ENCODE measurements at places on chromosomes 4 and X.

- DNase-seq, result no peak
Observed at GRCh38 chrX:38570396-38570795, 9.1 kb downstream of the TSPAN7 start.

- no peak for DNase-seq
Observed at GRCh38 chr4:5399124-5399523, 309.2 kb downstream of the EVC2 start.

DNA sequence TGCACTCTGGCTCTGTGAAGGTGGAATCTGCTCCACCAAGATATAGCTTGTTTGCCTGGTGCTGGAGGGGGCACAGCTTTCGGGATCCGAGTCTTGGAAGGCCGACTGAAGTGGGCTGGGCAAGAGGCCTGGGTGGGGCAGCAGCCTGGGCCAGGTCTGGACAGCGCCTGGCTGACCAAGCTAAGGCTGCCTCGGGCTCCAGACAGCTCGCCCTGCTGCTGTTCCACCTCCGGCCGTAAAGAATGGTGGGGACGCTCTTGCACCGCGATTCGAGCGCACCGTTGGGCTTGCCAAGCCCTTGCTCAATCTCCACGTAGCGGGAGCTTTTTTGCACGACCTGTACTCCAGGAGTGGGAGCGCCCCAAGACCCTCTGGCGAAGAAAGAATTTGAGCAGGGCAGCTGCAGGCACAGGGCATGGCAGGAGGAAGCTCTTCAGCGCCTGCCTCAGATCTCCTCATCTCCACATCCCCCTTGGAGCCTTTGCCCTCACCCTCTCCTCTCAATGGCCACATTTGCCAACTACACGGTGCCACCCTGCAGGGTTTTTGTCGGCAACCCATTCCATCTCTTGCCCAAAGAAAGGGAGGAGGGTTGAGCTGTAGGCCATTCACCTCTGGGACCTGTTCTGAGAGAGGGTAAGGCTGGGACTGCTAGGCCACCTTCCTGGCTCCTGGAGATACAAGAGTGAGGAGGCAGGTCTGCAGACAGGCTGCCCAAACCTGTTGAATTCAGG lies 18.9 kb downstream of the CNGA2 start:
- DNase-seq, result no peak

DNA sequence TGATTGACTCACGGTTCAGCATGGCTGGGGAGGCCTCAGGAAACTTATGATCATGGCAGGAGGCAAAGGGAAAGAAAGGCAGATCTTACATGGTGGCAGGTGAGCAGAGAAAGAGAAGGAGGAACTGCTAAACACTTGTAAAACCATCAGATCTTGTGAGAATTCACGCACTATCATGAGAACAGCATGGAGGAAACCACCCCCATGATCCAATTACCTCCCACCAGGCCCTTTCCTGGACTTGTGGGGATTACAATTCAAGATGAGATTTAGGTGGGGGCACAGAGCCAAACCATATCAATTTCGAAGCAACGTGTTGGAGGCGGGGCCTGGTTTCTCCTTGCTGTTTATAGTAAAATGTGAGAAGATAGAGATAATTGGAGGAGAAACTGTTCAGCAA lies 167.4 kb downstream of the GABRB1 start:
- DNase-seq, result no peak

DNA sequence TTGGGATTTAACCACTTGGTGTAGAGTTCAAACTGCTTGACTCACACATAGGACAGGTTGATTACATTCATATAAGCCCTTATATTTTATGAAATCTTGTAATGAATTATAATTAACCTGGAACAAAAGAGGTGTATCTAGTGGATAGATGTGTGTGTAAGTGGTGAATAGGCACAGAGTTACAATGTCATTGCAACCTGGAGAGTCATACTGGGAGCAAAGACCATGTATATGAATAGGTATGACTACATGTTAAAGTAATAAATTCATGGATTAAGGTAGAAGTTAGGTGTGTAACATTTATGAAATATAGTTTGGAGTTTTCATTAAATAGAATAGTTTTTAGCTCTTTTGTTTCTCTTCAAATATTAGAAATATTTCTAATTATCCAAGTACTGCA lies 26.1 kb downstream of the RAP1GDS1 start:
- no peak for DNase-seq

DNA sequence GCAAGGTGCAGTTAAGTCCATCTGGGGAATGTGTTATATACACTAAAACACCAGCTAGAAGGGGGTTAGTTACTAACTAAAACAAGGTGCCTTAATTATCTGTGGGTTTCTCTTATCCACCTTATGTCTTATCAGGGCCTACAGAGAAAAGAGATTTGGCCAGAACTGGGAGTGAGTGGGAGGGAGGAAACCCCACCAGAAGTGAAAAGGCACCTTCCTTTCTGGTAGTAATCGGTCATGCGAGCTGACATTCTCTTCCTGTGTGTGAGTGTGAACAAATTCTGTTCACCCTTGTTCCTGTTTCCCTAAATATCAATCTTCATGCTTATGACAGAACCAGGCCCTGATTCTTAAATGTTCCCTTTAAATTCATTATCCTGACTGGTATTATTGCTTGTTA lies 43.5 kb downstream of the SRPX2 start:
- DNase-seq, result no peak

DNA sequence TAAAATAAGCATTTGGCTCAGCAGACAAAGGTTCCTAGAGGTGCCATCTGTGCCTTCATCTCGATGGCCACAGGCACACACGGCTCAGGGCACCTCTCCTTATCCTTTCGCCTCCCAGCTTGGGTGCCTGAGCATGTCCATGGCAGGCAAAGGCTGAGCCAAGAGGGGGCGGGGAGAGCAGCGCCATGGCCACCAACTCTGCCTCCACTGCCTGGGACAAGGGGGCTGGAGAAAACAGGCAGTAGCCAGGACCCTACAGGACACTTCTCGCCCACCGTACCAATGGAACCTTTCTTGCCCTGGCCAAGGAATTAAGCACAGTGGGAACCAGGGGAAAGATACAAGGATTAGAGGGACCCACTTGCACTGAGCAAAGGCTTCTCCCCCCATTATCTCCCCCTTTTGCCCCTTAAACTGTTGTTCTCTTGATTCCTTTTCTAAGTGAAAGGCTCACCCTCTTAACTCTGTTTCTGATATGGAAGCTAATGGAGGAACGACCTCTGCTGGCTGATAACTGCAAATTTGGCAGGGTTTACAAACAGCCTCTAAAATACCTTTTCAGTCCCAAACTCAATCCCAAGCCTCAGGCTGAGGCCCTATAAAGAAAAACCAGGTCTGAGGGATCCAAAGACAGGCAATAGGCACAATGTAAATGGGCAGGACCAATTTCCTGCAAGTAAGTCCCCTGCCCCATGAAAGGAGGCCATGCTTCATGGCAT lies 335.2 kb downstream of the ADAM29 start:
- no peak for DNase-seq

DNA sequence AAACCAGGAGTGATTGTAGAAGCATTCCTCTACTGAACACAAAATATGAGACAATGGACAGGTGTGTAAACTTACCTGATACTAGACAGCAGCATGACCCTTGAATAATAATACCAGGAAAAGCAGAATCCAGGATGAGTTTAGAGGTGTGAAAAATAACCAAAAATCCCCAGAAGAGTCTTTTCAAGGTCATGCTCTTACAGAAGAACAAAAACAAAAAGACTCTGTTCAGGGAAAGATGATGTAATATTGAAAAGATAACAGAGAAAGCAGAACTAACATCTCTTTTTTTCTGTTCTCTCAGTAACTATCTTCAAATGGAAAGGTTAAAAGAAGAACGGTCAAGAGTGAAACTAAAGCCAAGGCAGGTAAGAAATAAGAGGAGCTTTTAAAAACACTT lies 14.0 kb upstream of the ARHGAP10 start:
- DNase-seq, result no peak

- peak; percentile 82 for DNase-seq
Observed at GRCh38 chr4:145609481-145610427, 9.4 kb upstream of the MMAA start.

DNA sequence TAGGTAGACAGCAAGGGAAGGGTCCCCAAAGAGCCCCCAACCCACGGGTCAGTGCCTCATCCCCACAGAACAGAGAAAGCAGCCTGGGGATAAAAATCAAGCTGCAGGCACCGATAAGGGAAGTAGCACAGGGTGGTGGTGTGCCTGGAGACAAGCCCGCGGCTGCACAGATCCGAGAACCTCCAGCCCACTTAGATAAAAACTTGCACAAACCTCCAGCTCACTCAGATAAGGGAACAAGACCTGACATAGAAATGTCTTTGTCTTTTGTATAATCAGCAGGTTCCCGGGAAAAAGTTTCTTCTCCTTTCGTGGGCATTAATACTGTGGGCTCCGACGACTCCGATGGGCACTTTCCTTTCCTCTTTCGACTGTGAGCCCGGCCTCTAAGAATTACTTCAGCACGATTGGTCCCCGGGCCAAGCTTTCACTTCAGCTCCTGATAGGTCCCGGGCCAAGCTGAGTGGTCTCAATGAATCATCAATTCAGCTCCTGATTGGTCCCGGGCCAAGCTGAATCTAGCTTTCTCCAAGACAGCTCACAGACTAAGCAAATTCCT lies 32.4 kb downstream of the PRDX4 start:
- peak; percentile 59 for DNase-seq

DNA sequence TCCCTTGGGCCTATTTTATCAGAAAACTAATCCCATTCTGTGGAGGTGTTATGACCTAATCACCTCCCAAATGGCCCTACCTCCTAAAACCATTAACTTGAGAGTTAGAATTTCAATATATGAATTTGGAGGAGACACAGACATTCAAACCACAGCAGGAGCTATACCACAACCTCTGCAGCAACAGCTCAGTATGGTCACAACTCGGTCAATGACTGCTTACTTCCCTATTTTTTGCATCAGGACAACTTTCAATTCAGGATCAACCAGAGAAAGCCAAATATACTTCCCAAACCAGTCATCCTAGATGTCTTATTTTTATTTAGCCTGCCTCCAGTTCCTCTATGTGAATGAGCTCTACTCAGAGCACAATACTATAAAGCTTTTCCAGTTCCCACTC lies 11.3 kb upstream of the SMARCA5 start:
- no peak for DNase-seq

- no peak for DNase-seq
Observed at GRCh38 chr4:25531272-25531671, 124.4 kb upstream of the SLC34A2 start.

DNA sequence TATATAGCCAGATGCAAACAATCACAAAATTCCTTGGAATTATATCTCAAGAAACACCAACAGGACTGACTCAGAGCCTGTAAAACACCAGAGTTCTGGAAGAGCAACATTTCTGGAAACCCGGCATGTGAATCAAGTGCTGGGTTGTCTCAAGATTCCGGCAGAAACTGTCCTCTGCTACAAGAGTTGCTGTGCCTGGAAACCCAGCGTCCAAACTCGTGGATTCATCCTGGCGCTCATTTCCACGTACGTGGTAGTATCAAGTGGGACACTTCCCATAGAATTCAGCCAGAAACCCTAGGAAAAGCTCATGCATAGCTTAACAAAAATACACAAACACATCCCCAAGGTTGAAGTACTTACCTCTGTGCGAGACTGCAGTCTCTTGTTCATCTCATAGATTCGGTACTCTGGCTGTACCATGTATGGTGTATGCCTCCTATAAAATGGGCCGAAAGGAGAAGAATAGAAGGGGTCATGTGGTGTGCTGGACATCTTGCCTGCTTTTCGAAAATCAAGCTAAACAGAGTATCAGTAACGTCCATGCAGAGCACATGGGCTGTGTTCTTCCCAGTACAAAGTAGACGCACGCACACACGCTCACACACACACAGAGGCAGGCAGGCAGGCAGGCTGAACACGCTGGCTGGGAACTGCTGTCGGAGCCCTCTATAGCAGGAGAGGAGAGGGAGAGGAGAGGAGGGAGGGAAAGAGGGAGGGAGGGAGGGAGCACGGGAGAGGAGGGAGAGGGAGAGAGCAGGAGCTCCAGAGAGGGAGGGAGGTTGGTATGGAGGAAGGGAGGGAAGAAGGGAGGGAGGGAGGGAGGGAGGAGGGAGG lies at the start of gene LDB2:
Gene LDB2 (minus strand): TSS at position 655 of the 837 bp plus-strand sequence.
- DNase-seq, result no peak

DNA sequence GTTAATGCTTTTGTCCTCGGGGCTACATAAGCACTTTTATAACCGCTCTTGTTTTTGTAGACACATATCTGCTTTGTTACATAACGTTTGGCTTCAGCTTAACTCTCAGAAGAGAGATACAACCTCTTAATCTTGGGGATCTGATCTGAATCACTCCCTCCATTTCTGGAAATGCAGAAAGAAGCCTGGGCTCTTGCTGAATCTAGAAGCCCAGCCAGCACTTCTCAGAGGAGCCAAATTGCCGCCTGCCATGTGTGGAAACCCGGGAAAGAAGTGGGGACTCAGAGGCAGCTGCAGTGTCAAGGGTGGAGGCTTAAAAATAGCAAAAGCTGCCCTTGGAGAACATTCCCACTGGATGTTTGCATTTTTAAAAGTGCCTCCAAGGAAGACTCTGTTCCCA lies 69.3 kb upstream of the LDB2 start:
- DNase-seq, result no peak

DNA sequence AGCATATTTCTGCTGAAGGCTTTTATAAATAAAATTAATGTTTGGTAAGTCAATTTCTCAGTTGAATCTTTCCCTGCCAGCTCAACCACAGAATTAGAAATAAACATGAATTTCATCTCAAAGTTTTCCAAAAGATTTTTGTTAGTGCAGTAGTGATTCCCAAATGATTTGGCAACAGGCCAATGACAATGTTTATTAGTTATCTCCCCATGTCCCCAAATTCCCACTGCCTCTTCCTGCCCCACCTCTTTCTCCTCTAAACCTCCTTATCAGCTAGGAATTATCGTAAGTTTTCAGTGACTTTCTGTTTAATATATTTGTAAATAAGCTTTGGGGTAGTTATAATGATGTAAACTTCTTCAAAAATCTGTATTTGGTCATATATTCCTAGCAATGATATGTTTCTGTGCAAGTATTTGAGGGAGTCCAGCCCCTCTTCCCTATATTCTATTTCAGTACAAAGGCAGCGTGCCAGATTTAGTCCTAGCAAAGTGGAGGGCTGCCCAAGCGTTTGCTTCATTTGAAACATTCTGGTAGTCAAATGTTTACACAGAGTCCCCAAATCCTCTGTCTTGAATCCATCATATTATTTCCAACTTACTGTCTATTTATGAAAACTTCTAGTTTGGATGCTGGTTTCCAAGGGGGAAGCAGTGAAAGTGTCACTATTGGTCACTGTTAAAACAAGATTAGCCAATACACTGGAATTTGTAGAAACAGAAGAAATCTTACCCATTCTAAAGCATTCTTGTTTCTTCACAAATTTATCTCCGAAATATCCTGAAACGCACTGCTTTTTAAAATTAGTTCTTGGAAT lies 33.7 kb upstream of the ANKRD50 start:
- no peak for DNase-seq

GRCh38 chr4:173334891-173335752 lies 964 bp upstream of the HMGB2 start:
- no peak for DNase-seq

GRCh38 chr4:123524958-123525628 lies 128.5 kb downstream of the SPRY1 start:
- no peak for DNase-seq

GRCh38 chrX:56728321-56728720 lies 722 bp upstream of the NBDY start:
- DNase-seq, result no peak

GRCh38 chr4:98623126-98623802 lies 35.1 kb downstream of the TSPAN5 start:
- no peak for DNase-seq

GRCh38 chrX:42691196-42691595 lies 86.8 kb downstream of the PPP1R2C start:
- DNase-seq, result no peak

Measured in activated CD8-positive, alpha-beta memory T cell treated with anti-CD3 and anti-CD28 coated beads for 24 hours (primary cell).